ENCODE measurements at places on chromosomes 6 and 20. TPM values are rescaled to one million over a fixed set of nuclear protein-coding genes. Genes with fewer than 3 reads are reported as not detected.

DNA sequence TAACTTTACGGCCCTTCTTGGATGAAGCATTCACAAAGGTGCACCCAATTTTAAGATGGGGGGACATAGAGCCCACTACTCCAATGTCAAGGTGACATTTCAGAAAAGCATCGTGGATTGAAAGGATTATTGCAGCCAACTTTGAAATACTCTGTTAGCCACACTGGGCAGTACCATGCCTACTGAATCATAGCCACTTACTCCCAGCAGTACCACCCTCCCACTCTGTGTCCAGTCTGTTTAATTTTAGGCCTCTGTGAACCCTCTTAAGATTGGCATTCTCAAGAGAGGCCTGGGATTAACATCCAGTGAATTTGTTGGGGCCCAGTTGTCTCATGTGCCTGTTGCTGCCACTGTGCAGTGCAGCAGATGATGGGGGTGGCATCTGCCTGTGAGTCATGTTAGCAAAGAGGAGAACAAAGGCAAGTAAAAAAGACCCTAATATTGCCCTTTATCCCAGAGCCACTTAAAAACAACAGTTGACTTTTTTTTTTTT lies 11.2 kb upstream of the HDAC2 start:
- DNase-seq: no peak

DNA sequence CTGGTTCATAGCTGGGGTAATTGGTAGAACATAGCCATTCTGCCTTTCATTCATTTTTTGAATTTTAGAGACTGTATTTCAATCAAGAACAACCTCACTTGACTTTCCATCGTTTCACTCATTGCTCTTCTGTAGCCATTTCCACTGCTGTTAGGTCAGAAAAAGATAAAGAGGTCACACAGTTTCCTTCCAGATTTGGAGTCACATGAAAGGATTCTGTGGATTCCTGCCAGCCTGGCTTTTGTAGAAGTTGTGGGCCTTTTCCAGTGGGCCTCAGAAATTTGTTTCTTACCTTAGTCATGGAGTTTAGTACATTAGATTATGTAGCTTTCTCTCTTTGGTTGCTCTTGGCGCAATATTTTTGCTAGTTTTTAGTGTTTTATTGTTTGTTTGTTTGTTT lies 157.8 kb downstream of the SASH1 start:
- DNase-seq: no peak

The MATN4 gene
- 0.17 TPM for polyA plus RNA-seq

DNA sequence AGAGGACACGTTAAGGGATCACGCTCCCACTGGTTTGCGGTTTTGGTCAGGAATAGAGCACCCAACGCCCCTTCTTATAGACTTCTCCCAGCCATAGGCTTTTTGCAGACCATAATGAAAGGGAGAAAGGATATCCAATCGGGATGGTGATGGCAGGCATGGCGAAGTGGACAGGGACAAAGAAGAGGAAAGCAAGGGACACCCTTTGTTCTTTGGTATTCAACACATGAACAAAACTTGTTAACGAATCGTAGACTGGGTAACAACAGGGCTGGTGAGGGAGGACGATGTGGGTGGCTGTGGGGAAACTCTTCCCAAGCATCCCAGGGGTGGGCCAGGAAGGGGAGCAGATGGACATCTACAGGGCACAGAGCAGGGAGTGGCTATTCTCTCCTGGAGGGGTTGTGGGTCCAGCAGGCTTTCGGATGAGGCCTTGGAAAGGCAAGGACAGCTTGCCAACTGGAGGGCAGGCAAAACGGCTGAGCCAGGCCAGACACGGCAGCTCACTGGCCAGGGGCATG lies 1.4 kb upstream of the HSP90AB1 start:
- no peak for DNase-seq

The UBE2V1 gene
- polyA plus RNA-seq: 151 TPM

Data from right renal cortex interstitium (tissue), 3 donors.